ENCODE measurements at places on chromosomes 7 and 10. TPM values are rescaled to one million over a fixed set of nuclear protein-coding genes. Genes with fewer than 3 reads are reported as not detected.

The GPR26 gene
- not detected for total RNA-seq

The PRLHR gene
- not detected for total RNA-seq

The TLX1 gene
- not detected for total RNA-seq

The WNT8B gene
- not detected for total RNA-seq

The LRRC18 gene
- not detected for total RNA-seq

The PDE6C gene
- total RNA-seq, result not detected

Measured in smooth muscle cell of the coronary artery (primary cell).